ENCODE measurements at places on chromosomes 6 and 20. TPM values are rescaled to one million over a fixed set of nuclear protein-coding genes. Genes with fewer than 3 reads are reported as not detected.

DNA sequence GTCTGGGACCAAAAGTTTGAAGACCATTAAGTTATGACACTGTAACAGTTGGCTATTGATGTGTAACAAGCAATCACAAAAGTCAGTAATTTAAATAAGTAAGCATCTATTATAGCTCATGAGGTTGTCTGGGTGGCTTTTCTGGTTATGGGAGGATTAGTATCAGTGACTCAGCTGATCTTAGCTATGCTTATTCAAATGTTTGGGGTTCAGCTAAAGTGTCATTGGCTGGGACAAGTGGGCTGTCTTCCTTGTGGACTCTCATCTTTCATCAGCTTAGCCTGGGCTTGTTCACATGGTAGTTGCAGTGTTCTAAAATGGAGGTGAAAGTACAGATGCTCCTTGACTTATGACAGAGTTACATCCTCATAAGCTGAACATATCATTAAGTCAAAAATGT is 74.6 kb upstream of the LAMP5 start:
- no peak for DNase-seq
- H3K36me3 ChIP-seq: peaks cover 14% of the 10 kb centered on the region
- no peak overlapping the region for H3K4me3 ChIP-seq
- no peaks in the 10 kb centered on the region for H3K27me3 ChIP-seq

DNA sequence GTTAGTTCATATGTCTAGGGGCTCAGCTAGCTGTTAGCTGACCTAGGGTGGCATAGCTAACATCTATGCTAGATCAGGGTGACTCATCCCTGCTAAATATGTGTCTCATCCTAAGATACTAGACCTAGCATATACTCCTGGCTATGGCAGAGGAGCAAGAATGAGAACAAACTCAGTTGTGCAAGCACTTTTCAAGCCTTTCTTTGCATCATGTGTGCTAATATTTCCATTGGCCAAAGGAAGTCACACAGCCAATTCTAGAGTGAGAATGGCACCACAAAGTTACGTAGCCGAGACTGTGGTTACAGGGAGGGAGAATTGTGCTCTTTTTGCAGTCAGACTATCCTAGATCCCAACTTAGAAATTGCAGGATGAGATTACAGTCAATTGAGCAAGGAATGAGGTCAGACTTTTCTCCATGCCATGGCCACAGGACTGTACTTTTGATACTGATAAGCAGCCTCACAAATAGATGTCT is 78.7 kb downstream of the PLCB4 start:
- H3K27ac ChIP-seq: no peak overlapping the region
- H3K4me1 ChIP-seq: no peaks in the 10 kb centered on the region
- H3K27me3 ChIP-seq: no peaks in the 10 kb centered on the region
- DNase-seq: no peak

DNA sequence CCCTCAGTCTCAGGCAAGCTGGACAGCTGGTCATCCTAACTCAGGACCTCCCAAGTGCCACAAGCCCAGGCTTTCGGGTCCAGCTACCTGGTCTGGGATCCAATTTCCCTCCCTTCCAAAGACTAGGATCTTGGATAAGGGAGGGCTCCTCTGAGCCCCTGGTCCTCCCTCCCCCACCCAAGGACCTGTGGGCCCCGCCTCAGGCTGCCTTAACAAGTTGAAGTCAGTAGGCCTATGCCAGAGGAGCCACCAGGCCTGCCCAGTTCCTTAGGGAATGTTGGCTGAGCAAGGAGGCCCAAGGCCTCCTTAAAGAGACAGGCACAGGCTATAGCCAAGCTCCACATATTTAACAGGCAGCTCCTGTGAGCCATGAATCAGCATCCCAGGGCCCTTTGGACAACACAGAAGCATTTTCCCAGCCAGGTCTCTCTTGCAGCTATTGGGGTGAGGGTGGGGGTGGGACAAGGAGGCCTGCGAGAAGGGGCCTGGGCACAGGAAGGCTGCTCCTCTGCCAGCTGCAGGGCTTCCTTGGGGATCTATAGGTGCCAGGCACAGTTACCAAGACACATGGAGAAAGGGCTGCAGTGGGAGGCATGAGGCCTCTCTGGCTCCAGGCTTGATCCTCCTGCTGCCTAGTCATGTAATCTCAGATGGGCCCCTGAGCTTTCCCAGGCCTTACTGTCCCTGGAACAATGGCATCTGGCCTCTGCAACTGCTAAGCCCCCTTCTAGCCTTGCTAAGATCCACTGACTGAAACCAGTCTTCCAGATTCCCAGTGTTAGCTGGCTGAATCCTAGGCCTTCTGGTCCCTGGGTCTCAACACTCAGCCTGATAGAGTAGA is 27.4 kb upstream of the NOL4L start:
- DNase-seq: no peak
- no peak overlapping the region for H3K4me3 ChIP-seq
- no peaks in the 10 kb centered on the region for H3K4me1 ChIP-seq
- H3K27me3 ChIP-seq: peaks cover 8% of the 10 kb centered on the region
- no peaks in the 10 kb centered on the region for H3K36me3 ChIP-seq

DNA sequence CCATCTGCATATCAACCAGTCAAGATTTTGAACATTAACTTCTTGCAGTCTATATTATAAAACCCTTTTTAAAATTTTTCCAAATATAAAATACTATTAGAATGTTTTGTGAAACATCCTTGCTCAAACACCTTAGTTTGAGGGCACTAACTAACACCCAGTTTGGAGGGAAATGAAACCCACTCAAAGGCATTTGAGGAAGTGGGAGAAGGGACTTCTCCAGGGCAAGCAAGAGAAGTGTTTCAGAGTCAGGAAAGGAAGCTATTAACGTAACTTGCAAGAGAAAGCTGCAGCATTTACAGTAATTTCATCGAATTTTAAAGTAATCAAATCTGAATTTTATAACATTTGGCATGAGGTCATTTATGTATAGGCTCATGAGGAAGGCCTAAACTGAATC is 21.3 kb downstream of the MTFR2 start:
- H3K27me3 ChIP-seq: no peaks in the 10 kb centered on the region
- H3K27ac ChIP-seq: no peak overlapping the region
- H3K36me3 ChIP-seq: no peaks in the 10 kb centered on the region
- no peak overlapping the region for H3K4me3 ChIP-seq

DNA sequence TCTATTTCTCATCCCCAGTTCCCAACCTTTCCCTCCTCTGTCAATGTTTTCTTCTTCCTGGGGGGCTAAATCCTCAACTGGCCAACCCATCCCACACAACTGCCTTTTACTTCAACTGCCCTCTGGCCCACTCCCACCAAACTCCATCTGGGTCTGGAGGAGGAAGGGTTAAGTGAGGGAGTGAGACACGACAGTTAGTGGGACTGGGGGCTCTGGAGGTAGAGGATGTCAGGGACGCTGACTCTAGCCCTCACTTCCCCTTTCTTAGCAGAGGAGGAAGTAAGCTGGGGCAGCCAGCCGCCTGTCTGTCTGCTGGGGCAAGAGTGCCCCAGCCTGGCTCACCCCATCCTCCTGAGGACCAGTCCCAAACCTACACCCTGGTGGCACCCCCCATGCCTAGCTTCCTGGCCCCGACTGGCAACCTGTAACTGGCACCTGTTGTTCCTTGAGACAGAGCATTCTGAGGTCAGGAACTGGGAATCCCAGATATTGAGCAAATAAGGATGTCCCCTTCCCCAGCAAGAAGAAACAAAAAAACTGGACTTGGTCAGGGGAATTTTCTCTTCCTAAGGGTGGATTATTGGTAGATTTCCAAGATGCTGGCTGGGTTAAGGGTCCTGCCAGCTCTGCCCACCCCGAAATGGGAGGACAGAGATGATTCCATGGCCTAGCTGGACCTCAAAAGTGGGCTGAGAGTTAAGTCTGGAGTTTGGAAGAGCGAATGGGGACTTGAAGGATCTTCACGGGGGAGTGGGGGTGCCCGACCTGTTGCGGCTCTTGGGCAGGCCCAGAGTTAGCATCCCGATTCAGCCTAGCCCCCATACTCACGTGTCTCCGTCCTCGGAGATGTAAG is 971 bp downstream of the NFKBIE start:
- H3K4me3 ChIP-seq: peak overlapping the region; percentile 67
- peaks cover 27% of the 10 kb centered on the region for H3K4me1 ChIP-seq
- no peaks in the 10 kb centered on the region for H3K27me3 ChIP-seq
- DNase-seq: no peak

DNA sequence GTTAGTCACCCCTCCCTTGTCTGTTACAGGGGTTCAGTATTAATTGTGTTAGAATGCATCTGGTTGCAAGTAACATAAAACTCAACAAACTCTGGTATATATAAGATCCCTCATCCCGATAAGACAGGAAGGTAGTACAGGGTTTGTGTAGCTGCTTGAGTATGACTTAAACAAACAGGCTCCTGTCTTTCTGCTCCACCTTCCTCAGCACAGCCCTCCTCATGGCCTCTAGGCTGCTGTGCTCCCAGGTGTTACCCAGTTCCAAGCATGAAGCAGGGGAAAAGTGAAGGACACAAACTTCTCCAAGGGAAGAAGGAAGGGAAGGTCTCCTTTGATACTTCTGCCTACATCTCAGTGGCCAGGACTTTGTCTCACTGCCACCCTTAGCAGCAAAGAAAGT is 1.4 kb upstream of the RALGAPB start:
- H3K36me3 ChIP-seq: no peaks in the 10 kb centered on the region
- no peak overlapping the region for H3K4me3 ChIP-seq
- no peaks in the 10 kb centered on the region for H3K27me3 ChIP-seq
- H3K27ac ChIP-seq: peak overlapping the region; percentile 91

DNA sequence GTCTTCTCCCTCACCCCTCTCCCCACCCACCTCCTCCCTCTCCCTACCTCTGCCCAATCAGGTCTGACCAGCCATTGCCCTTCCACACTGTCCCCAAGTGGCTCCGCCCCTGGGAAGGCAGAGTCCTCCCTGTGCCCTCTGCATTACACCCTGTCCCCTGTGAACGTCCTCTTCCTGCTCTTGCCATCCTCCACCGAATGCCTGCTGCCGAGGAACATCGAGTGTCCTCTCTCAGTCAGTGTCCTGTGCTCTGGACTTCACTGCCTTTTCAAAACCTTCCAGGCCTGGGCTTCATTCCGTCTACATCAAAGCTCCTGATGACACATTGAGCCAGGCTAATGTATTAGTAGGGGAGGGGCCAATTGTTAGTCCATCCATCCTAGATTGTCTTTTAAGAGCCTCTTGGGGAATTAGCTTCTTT is 3.3 kb upstream of the PACSIN1 start:
- no peak for DNase-seq
- no peaks in the 10 kb centered on the region for H3K36me3 ChIP-seq
- H3K4me1 ChIP-seq: peaks cover 15% of the 10 kb centered on the region
- H3K27ac ChIP-seq: no peak overlapping the region
- H3K27me3 ChIP-seq: peaks cover 38% of the 10 kb centered on the region

Gene LY6G6F
- total RNA-seq: not detected

DNA sequence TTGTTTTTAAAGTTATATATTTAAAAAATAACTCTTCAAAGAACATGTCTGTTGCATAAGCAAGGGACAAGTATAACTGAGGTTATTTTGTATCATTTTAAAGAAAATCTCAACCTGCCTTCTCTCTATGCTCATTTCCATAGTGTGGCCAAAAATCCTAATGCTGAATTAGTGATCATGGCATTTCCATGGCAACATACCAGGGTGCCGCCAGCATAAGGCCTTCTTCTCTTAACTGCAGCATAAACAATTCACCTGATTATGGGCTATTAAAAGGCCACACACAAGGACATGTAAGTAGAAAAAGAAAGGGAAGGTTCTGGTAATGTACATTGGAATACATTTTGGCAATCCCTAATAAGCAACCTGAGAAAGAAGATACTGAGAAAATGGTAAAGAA is 95.1 kb upstream of the RNF217 start:
- no peaks in the 10 kb centered on the region for H3K36me3 ChIP-seq
- H3K4me1 ChIP-seq: peaks cover 12% of the 10 kb centered on the region
- H3K4me3 ChIP-seq: no peak overlapping the region

GRCh38 chr6:51495610-51496396 is 591.6 kb downstream of the PKHD1 start:
- no peaks in the 10 kb centered on the region for H3K27me3 ChIP-seq
- H3K4me3 ChIP-seq: no peak overlapping the region
- H3K36me3 ChIP-seq: no peaks in the 10 kb centered on the region

- no peak overlapping the region for H3K27ac ChIP-seq
- H3K27me3 ChIP-seq: no peaks in the 10 kb centered on the region
- peak; percentile 87 for DNase-seq
- no peaks in the 10 kb centered on the region for H3K4me1 ChIP-seq
Measured at GRCh38 chr6:32868257-32868788, 14.3 kb downstream of the PSMB9 start.
